ENCODE measurements at places on chromosomes 5 and 9.

DNA sequence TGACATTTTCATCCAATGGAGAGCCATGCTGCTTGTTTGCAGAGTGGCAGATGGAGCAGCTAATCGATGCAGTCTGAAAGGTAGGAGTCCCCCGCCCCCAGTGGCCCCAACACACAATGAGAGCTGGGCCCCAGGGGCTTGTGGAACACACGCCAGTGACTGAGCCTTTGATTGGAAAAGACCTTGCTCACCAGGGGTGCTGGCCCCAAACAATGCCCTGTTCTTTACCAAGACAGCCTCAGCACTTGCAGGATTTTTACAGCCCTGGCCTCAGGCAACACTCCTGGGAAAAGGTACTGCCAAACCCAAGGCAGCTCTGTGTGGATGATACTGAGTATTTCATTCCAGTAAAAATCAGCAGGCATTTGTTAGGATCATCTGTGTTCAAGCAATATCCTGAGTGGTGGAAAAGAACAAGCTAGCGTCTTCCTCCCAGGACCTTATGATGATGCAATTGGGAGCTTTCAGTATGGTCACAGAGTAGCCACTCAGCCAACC, 276.8 kb upstream of the CLINT1 start:
- DNase-seq: no peak

- DNase-seq: peak; percentile 31
Measured at GRCh38 chr5:176596689-176597416, 13.1 kb downstream of the GPRIN1 start.

- DNase-seq: no peak
Measured at GRCh38 chr5:38789134-38789533, 56.7 kb upstream of the OSMR start.

DNA sequence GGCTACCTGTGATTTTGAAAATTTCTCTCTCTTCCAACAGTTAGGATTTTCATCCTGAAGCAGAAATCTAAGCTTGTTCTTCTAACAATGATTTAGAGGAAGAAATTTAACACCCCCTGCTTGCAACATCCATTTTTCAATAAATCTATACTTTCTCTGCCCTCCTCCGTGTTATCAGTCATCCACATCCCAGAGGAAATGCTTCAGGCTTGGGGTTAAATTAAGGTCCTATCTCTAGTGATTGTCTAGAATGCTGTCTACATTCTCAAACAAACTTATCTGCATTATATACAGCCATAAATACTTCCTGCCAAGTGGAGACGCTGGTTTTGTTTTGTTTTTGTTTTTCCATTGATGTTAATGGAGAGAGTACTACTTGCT, 371.0 kb downstream of the CSNK1G3 start:
- DNase-seq: no peak

DNA sequence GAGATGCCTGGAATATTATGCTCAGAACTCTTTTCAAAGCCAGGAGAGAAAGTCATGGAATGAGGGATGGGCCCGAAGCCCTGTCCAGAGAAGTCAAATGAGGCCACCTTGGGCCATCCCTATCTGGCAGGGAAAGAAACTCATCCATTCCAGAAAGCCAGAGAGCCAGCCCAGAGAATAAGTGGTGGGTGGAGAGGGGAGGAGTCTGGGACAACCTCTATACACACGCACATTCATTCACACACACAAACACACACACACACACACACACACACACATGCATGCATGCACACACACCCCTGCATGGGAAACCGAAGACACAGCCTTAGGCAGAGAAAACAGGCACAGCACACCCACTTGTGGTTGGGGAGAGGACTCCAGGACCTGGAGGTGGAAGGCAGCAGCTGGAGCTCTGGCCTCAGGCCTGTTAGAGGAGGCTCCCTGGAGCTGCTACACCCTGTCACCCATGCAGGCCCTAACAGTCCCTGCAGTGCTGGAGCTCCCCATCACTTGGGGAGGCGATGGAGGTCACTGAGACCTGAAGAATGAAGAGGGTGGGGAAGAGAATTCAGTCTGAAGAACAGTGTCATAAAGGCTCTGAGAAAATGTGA, 38.0 kb downstream of the TGFBI start:
- DNase-seq: peak; percentile 58

DNA sequence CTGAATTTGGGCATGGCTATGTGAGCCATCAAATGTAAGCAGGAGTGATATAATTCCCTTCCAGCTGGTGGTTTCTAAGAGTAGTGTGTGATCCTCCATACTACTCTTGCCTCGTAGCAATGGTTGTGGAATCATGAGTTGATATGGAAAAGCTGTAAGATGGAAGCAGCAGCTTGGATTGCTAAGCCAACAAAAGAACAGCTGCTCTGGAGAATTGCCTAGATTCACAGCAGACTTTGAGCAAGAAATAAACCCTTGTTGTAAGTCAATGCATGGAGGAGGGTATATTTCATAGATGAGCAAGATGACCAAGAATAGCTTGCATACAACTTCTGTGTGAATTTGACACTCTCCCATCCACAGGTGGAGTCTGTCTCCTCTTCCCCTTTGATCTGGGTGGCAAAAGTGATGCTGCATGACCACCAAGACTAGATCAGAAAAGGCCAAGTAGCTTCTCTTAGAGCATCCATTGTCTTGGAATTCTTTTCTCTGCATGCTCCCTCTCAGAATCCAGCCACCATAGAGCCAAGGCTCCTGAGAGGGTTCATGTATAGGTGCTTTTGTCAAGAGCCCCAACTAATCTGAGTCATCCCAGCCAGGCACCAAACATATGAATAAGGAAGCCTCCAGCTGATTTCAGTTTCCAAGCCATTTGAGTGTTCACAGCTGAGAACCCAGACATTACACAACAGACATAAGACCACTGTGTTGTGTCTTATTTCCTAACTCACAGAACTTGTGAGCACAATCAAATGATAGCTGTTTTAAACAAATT, 79.0 kb downstream of the PRLR start:
- DNase-seq: no peak

- peak; percentile 52 for DNase-seq
Measured at GRCh38 chr9:18208166-18209059, 265.5 kb upstream of the ADAMTSL1 start.

- DNase-seq: peak; percentile 50
Measured at GRCh38 chr9:88011005-88011766, 36.9 kb upstream of the CDK20 start.

DNA sequence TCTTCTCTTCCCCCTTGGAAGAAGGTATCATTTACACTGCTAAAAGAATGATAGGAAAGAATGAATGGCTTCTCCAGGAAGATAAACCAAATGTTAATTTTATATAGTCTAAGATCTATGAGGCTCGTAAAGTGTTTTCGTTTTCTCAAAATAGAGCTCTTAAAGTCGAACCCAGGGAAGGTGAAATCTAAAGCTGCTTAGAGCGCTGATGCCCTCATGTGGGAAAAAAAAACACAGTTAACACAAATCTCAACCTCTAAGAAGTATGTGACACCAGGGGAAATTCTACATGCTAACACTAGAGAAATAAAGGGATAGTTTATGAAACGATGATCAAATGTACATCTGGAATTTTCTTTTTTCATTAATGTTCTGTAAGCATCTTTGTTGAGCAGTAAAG, 257.9 kb downstream of the RASEF start:
- no peak for DNase-seq

DNA sequence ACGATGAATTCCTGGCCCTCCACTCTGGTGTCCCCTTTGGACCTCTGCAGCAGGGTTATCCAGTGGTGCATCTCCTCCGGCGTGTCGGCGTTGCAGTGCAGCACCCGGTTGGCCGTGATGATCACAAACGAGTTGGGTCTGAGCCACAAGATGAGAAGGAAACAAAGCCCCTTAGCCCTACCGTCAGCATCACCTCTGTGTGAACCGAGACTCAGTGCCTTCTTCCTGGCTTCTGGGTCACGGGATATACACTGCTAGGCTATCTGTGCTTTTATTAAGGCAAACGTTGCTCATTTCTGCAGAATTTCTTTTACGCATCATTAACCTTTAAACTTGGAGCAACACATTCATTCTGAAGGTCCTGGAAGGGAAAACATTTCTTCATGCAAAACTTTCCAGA, 65.1 kb upstream of the RETREG1 start:
- no peak for DNase-seq

DNA sequence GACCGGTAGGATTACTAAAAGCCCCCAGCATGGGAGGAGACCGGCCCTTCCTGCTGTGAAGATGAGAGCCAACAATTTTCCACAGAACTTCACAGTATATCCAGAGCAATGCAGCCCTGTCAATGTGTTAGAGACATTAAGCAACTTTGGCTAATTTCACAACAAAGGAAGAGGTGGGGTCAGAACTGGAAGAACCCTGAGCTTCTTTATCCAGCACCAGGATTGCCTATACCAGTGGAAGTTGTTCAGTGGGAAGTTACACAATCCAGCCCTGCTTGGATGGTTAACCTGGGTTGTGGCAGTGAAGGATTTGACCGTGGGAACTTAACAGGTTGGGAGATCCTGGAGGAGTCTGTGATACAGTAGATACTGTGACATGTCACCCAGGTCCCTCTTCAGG, 197.0 kb downstream of the FBN2 start:
- no peak for DNase-seq

DNA sequence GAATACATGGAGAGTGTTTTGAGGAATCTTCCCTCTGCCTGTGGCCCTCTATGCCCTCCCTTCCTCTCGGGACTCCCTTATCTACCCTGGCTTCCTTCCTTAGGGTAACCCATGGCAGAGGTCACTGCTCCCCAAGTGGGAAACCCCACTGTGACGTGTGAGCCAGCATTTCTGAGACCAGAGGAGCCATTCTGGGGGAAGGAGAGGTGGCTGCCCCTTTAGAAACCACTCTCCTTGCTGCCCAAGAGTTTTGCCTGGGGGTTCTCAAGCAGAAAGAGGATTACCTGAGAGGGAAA, 23.1 kb downstream of the CCNJL start:
- no peak for DNase-seq

DNA sequence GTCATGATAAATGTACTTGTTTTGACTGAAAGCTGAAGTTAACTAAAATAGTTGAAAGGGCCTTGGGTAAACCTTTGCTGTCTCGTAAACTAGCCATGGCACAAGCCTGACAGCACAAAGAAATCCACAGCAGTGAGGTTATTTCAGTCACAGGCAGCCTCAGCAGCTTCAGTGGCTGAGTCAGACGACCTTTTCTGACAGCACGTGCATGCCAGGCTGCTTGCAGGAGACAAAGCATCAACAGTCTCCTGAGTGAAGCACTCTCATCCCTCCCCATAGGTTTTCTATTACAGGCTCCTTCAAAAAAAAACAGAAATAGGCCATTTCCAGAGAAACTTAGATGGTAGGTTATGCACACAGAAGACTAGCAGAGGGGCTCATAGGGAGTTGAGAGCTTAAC, 34.6 kb downstream of the OXCT1 start:
- peak; percentile 74 for DNase-seq

- DNase-seq: no peak
Measured at GRCh38 chr9:97767891-97768290, 70.8 kb upstream of the XPA start.

DNA sequence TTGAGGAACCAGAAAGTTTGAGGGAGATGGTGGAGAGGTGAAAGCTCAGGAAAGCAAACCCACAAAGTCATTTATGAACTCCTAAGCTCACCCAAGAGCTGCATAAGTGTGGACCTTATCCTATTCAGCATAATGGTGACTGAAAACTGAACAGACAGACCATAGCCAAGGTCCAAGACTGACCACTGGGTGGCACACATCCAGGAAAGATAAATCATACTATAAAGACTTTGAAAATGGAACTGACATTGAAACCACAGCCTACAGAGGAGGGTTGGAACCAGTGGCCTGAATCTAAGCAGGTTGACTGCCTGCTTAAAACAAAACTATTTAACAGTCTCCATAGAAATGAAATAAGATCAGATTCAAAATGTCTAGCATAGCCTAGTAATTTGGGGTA, 121.0 kb upstream of the RGS7BP start:
- DNase-seq: no peak

GRCh38 chr9:14967450-14968321, 57.5 kb upstream of the FREM1 start:
- no peak for DNase-seq

DNA sequence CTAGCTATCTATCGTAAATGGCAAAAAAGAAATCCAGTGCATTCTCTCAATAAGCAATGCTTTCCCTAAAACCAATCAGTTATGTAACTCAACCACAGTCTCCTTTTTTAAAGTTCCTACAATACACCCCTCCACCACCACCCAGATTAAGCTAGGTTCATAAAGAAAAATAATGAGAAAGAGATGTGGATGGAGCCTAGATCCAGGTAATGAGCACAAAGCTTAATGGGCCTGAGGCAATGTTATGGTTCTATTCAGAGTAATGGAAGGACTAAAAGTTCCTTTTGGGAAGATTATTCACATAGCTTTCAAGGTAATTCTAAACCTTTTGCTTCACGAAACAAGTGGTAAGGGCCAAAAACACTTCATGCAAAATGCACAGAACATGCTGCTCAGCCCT, 113.5 kb downstream of the MPDZ start:
- DNase-seq: no peak

- DNase-seq: no peak
Measured at GRCh38 chr9:16485160-16485559, 385.3 kb downstream of the BNC2 start.

GRCh38 chr9:123482295-123482968, 126.4 kb downstream of the CRB2 start:
- DNase-seq: no peak

DNA sequence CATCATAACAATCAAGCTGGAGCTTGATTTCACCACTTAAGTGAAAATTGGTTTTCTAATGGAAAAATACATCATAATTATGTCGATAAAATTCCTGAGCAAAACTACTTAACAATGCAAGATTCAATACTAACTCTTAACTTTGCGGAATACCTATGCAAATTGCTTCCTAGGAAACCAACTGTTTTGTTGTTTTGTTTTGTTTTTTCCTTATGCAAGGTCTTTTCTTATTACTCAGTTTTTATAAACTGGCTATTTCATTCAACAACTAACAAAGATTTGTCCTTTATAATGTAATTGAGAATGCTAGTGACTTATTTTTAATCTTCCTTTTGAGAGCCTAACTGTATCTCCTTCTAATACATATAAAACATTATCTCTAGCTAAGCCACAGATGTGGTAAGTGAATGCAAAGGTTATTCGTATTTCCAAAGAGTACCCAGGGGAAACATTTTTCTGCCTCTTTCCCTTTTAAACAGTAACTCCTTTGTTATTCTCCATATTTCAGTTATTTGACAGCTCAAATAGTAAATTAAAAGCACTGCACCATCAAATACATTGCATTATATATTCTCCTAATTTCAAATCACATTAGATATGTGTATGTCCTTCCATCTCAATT, 609.4 kb downstream of the SLCO4C1 start:
- DNase-seq: no peak

DNA sequence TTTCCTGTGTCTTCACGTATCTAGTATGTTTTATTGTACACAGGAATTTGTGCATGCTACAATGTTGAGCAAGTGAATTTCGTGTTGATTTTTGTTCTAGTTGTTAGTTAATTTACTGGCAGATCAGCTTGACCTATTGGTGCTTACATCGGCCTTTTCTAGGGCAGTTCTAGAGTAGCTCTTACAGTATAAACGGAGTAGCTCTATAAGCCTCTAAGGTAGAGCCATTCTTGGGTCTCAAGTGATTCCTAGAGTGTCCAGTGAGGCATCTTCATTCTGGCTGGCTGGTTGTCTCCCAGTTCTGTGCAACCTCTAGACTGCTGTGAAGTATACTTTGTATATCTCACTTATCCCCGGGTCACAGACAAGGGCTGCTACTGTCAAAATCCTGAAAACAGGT, 364.6 kb downstream of the CDH10 start:
- DNase-seq: no peak
